Bronchus fibroblast of lung (primary cell): ENCODE measurements at places on chromosomes 4 and X. TPM values are rescaled to one million over a fixed set of nuclear protein-coding genes. Genes with fewer than 3 reads are reported as not detected.

Gene CCNB3
- total RNA-seq, result under 0.01 TPM in 2 replicates

Gene GABRQ
- total RNA-seq, result under 0.01 and 0.15 TPM in 2 replicates

Gene MTCP1
- total RNA-seq, result 0.59 and 1.5 TPM in 2 replicates

Gene ADRA2C
- 0.17 TPM in 1 of 2 replicates, not detected in the other for total RNA-seq

Gene RBM47
- 0.30 and 0.50 TPM in 2 replicates for total RNA-seq

Gene FGF13
- not detected in 2 replicates for total RNA-seq

Gene PGAM4
- total RNA-seq, result not detected in 2 replicates

Gene MRPS18C
- 32.3 and 47.9 TPM in 2 replicates for total RNA-seq

Gene ZCCHC18
- 0.34 and 0.59 TPM in 2 replicates for total RNA-seq

Gene SLAIN2
- 38.8 and 39.5 TPM in 2 replicates for total RNA-seq

Gene FAM184B
- under 0.01 TPM in 1 of 2 replicates, not detected in the other for total RNA-seq

Gene KLHL15
- total RNA-seq, result 2.4 and 3.4 TPM in 2 replicates

Gene BST1
- 9.2 and 9.4 TPM in 2 replicates for total RNA-seq

Gene RNF4
- total RNA-seq, result 39.5 and 40.2 TPM in 2 replicates

Gene PRKG2
- total RNA-seq, result 1.0 and 2.2 TPM in 2 replicates

Gene TAF1
- 9.8 and 11.3 TPM in 2 replicates for total RNA-seq

Gene ADGRL3
- total RNA-seq, result 0.15 and 0.34 TPM in 2 replicates

Gene SYTL4
- 3.5 and 3.6 TPM in 2 replicates for total RNA-seq

Gene MSX1
- total RNA-seq, result 0.74 and 1.5 TPM in 2 replicates

Gene RASGEF1B
- not detected in 2 replicates for total RNA-seq

Gene GABRB1
- total RNA-seq, result 0.45 and 0.50 TPM in 2 replicates

Gene DCLK2
- 4.6 and 5.4 TPM in 2 replicates for total RNA-seq

Gene CTAG1B
- not detected in 2 replicates for total RNA-seq
